ENCODE measurements at places on chromosomes 12 and 14.

GRCh38 chr12:41932470-41932991, 212.1 kb downstream of the GXYLT1 start:
- no peak for DNase-seq

- no peak for DNase-seq
Observed at GRCh38 chr12:66380769-66381535, 78.7 kb downstream of the HELB start.

- no peak for DNase-seq
Observed at GRCh38 chr12:108414021-108414420, 74.9 kb upstream of the CMKLR1 start.

DNA sequence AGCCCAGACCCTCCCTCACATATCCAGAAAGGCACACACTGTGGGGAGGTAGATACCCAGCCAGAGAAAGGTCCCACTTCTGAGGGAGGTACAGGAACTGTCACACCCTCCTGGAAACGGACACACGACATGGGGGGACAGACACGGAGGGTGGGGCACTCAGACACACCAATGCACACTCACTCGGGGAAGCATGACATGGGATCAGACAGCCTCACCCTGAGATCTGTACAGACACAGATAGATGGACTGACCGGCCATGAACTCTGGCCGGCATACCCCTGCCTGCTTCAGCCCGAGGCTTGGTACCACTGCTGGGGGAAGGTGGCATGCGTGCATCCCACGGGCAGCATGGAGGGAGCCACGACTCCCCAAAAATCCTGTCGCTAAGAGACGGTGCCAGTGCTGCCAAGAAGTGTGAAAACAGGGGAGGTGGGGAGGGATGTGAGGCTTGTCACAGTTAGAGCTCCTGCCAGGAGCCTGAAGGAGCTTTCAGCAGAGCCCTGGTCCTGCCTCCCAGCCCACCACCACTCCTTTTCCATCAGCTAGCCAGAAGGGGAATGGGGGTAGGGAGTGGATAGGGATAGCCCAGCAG, 571 bp downstream of the CPNE6 start:
- no peak for DNase-seq

GRCh38 chr14:32009221-32009975, 67.7 kb upstream of the ARHGAP5 start:
- DNase-seq, result no peak

DNA sequence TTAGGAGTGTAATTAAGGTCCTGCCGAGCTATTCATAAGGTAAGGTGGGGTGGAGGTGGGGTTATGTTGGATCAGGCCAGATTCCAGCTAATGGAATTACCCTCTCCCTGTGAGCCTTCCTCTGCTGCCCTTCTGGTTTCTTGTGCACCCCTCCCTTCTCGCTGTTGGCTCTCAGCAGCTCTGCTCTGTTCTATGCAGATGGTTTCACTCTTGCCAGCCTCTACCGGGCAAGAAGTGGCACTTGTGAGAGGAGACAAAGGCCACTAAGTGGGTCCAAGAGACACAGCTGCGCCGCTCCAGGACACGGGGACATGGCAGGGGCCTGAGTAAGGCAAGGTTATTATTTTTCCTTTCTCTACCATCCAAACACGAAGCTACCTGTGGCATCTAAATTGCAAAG, 334.4 kb downstream of the EMP1 start:
- DNase-seq, result no peak

DNA sequence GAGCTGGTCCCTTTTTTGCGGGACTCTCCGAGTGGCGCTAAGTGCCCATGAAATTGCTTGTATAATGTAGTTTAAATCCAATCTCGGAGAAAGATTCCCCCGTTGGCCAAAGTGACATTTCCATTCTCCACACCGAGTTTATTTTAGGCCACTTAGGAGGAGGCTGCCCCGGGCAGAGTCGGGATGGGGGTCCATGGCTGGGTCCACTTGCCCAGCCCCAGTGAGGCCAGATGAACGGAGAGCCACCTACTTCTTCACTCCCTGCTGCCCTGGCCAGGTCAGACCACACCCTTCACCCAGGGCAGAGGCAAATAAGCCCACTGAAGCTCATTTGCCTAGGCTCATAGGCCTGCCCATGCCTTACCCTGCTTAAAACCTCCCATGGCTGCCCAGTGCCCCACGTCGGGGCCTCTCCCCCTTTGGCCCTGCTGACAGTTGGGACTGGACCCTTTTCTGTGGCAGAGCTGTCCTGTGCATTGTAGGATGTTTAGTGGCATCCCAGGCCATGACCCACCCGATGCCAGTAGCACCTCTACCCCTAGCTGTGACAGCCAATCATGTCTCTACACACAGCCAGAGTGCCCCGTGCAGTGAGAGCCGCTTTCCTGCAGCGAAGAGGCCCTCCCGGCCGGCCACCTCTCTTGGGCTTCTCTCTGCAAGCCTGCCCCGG, 51.3 kb downstream of the FAM222A start:
- DNase-seq, result no peak

DNA sequence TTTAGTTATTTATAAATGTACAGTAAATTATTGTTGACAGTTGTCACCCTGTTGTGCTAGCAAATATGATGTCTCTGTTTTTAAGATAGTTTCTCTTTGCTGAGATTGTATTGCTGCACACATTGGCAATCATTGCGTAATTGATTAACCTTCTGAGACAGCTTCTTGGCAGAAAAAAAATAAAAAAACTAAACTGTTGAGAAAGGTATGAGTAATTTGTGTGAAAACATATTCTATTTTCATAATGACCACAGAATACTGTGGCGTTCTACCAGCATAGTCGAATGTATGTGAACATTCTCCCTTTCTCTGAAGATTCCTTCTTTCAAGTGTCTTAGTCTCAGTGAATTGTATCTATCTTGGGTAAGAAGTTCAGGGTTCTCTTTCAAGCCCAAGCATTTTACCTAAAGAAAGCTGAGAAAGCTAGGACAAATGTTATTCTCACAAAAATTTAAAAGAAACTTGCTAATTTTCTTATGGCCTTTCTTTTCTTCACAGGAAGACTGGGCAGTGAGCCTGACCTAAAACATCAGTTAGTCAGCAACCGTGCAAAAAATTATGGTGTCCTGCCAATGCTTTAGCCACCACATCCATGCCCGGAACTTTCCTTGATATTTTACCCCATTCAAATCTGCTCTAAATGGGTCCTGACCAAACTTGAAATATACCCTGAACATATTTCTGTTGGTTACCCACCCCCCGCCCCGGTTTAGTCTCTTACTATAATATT, 69.0 kb upstream of the REP15 start:
- no peak for DNase-seq

GRCh38 chr12:61009192-61009591, 1251.0 kb upstream of the USP15 start:
- no peak for DNase-seq

- DNase-seq, result no peak
Observed at GRCh38 chr12:126773012-126773411, 1494.0 kb upstream of the TMEM132C start.

GRCh38 chr12:127106697-127107096, 1160.3 kb upstream of the TMEM132C start:
- DNase-seq, result no peak

DNA sequence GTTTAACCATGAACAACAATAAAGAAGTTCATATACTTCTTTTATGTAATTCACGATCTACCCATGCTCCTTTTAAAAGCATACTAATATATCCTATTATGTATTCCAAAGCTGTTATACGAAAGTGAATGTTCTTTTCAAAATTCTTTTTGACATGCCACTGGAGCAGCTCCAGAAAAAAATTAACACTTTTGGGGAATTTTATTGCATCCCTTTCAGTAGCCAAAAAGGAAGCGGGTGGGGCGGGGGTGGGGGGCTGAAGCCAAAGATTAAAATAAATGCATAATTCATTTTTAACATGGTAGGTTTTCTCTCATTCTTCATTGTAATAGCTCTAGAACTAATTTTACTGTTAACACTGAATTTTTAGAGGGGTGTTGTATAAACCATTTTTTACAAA, 123.0 kb downstream of the ANKS1B start:
- DNase-seq, result no peak

GRCh38 chr12:23750923-23751322, 198.5 kb downstream of the SOX5 start:
- no peak for DNase-seq

DNA sequence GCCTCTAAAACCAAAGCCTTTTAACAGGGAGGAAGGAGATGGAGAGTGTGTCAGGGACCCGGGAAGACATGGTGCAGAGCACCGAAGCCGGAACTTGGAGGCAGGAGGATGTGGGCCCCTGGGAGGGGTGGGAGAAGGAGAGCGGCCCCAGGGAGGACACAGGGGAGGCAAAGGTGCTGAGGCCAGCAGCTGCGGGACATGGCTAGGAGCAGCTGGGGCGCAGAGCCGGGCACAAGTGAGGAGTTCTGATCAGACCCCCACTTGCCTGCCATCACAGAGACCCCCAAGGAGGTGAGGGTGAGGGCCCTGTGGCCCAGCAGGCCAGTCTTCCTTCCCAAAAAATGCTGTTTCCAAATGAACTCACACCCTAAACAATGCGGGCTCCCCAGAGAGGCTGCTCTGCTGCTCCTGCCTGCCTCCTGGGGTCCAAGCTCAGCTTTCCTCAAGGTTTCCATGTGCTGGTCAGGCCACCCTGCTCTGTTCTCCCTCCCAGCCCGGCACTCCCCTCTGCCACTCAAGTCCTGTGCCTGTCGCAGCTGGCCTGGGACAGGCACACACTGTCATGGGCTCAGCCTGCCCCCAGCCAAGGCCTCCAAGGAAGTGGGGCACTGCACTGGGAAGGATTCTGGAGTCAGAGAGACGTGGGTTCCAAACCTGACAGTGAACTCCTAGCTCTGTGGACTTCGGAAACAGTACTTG, 24.0 kb downstream of the CHGA start:
- DNase-seq, result no peak

DNA sequence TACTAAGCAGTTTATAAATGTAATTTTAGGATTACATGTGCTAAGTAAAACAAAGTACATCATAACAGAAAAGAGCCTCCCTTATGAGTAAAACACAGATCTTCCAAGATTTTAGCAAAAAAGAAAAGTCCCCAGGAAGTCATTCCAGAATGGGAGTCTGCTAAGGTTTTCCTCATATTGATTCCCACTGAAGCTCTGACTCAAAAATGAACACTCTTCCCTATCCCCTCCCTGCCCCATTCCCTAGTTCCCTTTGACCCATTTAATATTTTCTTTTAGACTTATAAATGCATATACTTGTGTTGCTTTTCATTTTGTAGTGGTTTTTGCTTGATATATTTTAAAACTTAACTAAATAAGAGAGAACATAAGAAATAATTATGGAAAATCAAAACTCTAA, 40.1 kb downstream of the PTGER2 start:
- no peak for DNase-seq
